ENCODE measurements at places on chromosomes 1 and 21. TPM values are rescaled to one million over a fixed set of nuclear protein-coding genes. Genes with fewer than 3 reads are reported as not detected.

GRCh38 chr21:42308161-42308913 lies 6.9 kb downstream of the TFF3 start:
- peaks cover 8% of the 10 kb centered on the region for H3K4me1 ChIP-seq
- no peaks in the 10 kb centered on the region for H3K27me3 ChIP-seq
- H3K4me3 ChIP-seq, result no peak overlapping the region
- no peak for DNase-seq
- H3K27ac ChIP-seq, result no peak overlapping the region
- no peaks in the 10 kb centered on the region for H3K36me3 ChIP-seq

NUP210L gene
- total RNA-seq, result 0.10 TPM

DNA sequence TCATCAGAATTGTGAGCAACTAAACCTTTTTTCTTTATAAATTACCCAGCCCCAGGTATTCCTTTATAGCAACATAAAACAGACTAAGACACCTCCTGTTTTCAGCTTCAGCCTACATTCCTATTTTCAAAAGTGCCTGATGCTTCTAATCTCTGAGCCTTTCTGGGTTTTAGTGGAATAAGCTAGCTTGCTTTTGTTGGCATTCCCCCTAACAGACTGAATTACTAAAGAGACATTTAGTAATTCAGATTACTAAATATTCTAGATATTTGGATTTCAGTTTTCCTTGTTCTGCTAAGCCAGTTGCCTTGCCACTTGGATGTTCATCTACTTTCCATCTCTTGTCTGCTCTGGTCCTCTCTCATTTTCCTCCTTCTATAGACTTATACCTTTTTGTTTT lies 10.5 kb upstream of the GNG12 start:
- no peak overlapping the region for H3K27ac ChIP-seq
- no peak overlapping the region for H3K4me3 ChIP-seq
- H3K36me3 ChIP-seq, result no peaks in the 10 kb centered on the region
- no peak for DNase-seq
- no peaks in the 10 kb centered on the region for H3K4me1 ChIP-seq
- peaks cover 9% of the 10 kb centered on the region for H3K27me3 ChIP-seq

DNA sequence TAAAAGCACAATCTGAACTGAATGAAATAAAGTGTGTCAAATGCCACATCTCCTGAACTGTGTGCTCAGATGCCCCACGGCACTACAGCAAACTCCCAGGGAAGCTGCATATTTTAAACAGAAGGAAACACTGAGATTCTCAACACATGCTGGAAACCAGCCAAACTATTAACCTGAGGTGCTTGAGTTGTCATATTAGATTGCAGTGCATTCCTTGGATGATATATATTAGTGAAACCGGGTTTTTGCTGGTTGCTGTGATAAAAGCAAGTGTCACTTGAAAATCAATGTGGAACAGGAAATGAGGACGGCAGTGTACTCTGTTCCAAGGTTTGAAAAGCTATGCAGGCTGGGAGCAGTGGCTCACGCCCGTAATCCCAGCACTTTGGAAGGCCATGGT lies 8.7 kb downstream of the SYNJ1 start:
- H3K27me3 ChIP-seq, result no peaks in the 10 kb centered on the region
- no peak overlapping the region for H3K4me3 ChIP-seq
- no peaks in the 10 kb centered on the region for H3K4me1 ChIP-seq
- peaks cover 33% of the 10 kb centered on the region for H3K36me3 ChIP-seq

C1orf105 gene
- not detected for total RNA-seq

DNA sequence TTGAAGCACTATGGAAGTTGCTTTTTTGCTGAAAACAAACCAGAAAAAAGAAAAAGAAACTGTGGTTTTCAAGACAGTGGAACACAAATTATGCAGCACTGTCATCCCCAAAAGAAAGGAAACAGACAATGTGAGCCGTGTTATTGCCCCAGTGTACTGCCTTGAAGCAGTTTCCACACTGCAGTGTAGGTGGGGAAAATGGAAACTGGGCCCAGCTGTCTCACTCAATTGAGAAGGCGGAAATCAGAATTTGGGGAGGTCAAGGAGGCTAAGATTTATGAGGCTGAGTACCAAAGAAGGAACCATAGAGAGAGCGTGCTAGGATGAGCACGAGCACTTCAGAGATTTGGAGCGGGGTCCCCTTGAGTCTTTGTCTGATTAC lies 55.5 kb downstream of the MPZL1 start:
- no peaks in the 10 kb centered on the region for H3K27me3 ChIP-seq
- no peak overlapping the region for H3K27ac ChIP-seq
- no peaks in the 10 kb centered on the region for H3K36me3 ChIP-seq
- no peaks in the 10 kb centered on the region for H3K4me1 ChIP-seq

DNA sequence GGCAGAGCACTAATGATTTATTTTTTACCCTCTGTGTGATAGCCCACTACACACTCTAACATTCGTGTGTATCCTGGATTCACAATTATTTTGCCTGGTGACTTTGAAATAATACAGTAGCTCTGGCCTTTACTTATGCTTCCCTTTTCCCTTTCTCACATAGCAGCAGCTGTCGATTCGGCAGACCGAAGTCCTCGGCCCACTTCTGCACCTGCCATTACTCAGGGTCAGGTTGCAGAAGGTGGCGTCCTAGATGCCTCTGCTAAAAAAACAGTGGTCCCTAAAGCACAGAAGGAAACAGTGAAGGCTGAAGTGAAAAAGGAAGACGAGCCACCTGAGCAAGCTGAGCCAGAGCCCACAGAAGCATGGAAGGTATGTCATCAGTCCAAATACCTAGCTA lies 70.8 kb downstream of the TMEM200B start:
- no peak for DNase-seq
- H3K27ac ChIP-seq, result no peak overlapping the region
- H3K36me3 ChIP-seq, result peaks cover 53% of the 10 kb centered on the region

- no peak overlapping the region for H3K27ac ChIP-seq
- H3K36me3 ChIP-seq, result no peaks in the 10 kb centered on the region
- no peak overlapping the region for H3K4me3 ChIP-seq
- peaks cover 3% of the 10 kb centered on the region for H3K4me1 ChIP-seq
Observed at GRCh38 chr1:109823543-109824348, 60.0 kb upstream of the EPS8L3 start.

Data from CD4-positive, CD25-positive, alpha-beta regulatory T cell (primary cell).